ENCODE measurements at places on chromosomes 5 and 9.
A peak's percentile ranks its signal among the peaks of the same experiment; 100 is the strongest.

- no peak for DNase-seq
Observed at GRCh38 chr5:108919591-108920326, 172.1 kb downstream of the FER start.

DNA sequence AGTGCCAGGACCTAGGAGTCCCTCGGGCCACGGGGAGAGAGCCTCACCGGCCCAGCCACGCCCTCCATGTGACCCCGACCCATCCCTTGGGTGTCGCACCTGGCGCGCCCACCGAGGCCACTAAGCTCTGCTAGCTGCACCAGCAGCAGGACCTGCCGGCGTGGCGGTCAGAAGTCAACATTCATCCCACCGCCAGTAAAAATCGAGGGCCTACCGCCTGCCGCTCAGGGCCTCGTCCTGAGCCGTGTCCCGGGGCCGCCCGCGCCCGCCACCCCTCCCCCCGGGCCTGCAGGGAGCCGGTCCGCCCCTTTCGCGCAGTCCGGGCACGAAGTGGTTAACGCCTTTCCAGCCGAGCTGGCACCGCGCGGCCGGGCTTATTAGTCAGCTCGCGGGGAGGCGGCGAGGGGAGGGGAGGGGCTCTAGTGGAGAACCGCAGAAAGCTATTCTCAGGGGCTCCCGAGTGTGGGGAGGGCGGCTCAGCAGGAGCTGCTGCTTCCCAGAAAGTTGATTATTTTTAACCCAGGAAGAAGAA is 124.4 kb downstream of the C9orf50 start:
- peak; percentile 91 for DNase-seq

- DNase-seq = no peak
Observed at GRCh38 chr5:135324897-135325650, 74.0 kb downstream of the MACROH2A1 start.

GRCh38 chr5:59790376-59790775 is 103.2 kb downstream of the PDE4D start:
- no peak for DNase-seq

DNA sequence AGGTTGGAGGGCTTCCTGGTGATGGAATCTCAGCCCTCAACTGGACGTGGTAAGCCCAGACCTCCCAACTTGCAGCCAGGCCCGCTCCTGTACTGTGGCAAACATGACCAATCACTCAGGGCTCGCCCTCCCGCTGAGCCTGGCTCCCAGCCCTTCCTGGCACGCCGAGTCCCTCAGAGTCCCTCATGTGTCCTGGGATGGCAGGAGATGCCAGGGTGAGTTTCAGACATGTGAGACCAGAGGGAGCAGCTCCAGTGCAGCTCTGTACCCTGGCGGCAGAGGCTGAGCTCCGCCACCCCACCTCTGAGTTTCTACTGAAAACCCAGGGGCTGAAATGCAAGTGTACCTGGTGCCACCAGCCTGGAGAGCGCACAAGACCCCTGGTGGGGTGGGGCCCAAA is 42.0 kb upstream of the RXRA start:
- DNase-seq = no peak

- no peak for DNase-seq
Observed at GRCh38 chr9:124003636-124004349, 7.8 kb upstream of the LHX2 start.

DNA sequence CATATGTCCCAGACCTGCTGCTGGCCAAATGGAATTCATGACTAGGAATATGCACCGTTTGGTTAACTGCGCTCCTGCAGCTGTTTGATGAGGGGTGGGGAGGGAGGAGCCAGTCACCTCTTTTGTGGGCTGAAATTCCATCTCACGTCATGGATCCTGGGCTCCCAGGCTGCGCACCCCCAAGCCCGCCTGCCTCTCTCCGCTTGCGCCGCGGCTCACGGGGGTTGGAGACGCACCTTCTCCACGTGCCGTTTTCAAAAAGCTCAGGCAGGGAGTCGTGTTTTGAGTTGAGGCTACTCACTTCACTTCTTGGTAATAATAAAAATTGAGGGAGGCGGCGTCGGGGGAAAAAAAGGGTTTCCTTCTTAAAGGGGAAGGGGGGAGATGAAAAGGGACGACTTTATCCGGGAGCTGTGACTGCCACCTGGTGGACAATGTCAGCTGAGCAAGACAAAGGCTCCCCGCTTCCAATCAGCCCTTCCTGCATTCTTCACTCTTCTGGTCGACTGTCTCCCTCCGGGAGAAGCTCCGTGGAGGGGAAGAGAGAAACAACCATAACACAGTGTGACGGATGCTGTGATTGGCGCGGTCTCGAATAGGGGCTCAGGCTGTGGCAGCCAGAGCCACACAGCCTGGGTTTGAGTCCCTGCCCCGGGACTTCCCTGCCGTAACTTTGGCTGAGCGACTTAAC is 15.9 kb upstream of the C5orf47 start:
- peak; percentile 61 for DNase-seq

DNA sequence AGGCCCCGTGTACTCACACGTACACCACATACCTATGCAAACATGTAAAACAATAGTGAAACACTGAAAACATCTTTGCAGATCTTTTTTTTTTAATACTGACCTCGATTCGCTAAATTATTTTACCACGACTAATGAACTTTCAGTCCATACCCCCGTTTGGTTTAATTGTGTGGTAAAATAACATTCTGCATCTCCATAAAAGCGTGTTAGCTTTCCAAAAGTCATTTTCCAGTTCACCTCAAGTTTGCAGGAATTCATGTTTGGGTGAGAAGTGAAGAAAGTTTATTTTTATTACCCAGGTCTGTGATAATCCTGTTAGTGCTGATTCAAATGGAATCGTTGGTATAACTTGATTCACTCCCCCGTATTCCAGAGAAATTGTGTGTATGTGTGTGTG is 652 bp downstream of the ARSK start:
- no peak for DNase-seq

DNA sequence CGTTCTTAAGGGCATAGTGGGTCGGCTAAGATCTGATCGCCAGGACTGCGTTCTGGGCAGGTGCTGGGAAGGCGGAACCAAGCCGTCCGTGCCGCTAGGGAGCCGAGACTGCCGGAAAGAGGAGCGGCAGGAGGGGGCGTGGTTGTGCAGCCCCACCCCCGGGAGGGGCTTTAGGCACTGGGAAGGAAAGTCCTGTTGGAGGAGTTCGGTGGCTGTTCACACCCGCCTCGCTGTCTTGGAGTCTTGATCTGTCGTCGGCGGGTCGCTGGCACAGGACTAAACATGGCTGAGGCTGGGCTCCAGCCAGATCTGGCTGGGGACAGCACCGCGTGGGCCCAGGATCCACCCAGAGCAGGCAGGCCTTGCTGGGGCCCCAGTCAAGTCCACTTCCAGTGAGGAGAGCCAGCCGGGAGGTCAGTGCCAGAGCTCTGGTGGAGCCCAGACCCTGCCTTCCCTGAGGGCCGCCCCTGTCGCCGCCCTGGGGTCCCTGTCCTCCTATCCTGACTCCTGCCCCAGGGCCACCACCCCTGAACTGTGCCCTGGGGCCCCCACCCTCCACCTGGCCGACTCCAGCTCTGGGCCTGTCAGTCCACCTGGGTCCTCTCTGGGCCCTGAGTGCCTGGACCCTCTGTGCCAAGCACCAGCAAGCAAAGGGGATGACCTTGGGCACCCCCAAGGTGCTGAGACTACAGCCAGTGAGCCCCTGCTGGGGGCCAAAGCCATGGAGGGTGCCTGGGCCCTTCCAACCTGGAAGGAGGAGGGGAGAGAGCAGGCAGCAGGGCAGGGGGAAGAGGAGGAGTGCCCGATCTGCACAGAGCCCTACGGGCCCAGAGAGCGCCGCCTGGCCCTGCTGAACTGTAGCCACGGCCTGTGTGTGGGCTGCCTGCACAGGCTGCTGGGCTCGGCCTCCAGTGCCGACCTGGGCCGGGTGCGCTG is 4.5 kb downstream of the RNF208 start:
- no peak for DNase-seq

DNA sequence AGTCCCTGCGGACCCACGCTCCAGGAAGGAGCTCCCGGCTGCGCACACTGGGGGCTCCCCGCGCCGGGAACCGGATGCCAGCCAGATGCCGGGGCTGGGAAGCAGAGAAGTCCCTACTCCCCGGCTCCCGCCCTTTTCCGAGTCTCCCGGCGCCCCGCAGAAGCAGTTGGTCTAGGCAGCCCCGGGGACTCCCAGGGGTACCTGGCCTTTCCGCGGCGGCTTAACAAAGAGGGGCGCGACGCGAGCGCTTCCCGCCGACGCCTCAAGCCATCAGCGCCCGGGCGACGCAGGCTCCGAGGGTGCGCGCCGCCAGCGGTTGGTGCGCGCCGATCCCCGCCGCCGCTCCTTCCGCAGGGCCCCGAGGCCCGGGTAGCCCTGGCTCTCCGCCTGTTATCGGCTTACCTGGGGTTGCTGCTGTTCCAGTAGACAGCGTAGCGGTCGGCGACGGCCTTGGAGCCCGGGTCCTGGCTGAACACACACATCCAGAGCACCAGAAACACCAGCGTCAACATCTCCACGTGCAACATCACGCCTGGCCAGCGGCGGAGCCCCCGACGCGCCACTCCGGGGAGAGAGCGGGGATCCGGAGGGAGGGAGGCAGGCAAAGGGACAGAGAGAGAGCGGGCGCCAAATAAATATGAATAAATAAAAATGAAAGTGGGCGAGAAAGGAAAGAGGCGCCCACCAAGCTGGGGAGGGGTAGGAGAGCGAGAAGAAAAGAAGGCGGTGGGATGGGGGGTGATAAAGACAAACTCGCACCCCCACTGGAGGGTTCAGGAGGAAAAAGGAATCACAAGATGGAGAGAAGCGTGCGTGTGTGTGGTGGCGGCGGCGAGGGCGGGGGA is 428 bp downstream of the EFNA5 start:
- DNase-seq = peak; percentile 28

GRCh38 chr9:131961496-131961880 is 118.2 kb downstream of the MED27 start:
- DNase-seq = no peak

GRCh38 chr9:649128-650074 is 192.1 kb upstream of the DMRT1 start:
- no peak for DNase-seq

DNA sequence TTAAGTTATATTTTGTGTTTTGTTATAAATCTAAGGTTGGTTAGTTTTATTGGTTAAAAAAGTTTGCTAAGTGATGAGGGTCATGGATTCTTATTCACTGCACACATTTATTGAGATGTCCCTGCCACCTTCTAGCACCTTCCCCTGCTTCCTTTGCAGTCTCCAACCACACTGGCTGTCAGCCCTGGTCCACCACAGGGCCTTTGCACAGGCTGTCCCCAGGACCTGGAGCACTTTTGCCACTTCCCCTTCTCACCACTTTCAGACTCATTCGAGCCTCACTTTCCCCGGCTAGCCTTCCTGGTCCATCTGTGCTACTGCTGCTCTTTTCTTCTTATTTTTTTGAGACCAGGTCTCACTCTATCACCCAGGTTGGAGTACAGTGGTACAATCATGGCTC is 45.3 kb downstream of the ARHGAP26 start:
- DNase-seq = no peak

- no peak for DNase-seq
Observed at GRCh38 chr9:97559111-97559514, 57.6 kb downstream of the TMOD1 start.

DNA sequence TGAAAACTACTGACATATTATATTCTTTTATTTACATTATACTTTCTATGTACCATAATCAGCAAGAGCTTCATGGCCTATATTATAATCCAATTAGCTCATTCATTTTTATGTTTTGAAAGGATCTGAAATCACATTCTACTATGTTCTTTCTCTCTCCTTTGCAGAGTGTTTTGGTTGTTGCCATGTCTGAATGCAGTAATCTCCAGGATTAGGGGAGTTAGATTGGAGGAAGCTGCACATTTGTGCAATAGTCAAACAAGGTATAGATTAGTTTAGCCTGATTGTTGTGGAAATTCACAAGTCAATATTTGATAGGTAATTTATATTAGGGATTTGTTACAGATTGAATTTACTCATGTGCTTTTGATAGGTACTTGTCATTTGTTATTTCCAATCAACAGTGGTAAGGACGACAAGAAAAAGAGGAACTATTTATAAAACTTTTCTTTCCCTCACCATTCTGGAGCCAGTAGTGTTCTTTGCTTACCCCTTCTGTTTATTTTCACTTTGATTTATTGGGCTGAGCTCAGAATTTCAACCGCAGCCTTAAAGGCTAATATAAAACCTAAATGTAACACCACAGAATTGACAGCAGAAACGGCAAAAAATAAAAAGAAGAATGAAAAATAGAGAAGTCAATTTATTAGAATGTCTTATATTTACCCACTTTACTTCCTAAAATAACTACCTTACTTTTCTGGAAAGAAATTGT is 597.0 kb downstream of the CHSY3 start:
- DNase-seq = no peak

GRCh38 chr5:66242050-66242715 is 98.1 kb downstream of the SREK1 start:
- no peak for DNase-seq

- no peak for DNase-seq
Observed at GRCh38 chr5:116046261-116046660, 14.0 kb downstream of the ARL14EPL start.

DNA sequence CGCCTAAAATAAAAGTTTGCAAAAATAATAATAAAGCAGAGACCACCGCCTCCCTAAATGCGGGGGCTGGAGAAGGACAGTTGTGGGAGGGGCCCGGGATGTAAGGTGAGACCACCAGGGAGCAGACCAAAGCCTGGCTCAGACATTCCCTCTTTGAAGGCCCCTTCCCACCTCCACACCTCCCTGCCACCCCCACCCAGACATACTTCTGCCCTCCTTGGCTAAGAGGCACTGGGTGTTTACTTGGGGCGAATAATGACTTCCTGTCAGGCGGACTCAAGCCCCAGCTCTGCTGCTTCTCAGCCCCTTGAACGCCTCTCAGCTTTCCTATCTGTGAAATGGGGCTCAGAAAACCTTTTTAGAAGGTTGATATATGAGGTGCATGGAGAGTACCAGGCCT is 58.8 kb upstream of the GGTA1 start:
- no peak for DNase-seq

- DNase-seq = no peak
Observed at GRCh38 chr9:21434202-21435014, 5.8 kb upstream of the IFNA1 start.

GRCh38 chr9:36521148-36521547 is 51.5 kb upstream of the MELK start:
- no peak for DNase-seq

- DNase-seq = no peak
Observed at GRCh38 chr9:68780380-68780712, 75.3 kb downstream of the PIP5K1B start.

GRCh38 chr5:417301-418161 is 25.4 kb upstream of the EXOC3 start:
- no peak for DNase-seq

GRCh38 chr5:170296036-170296934 is 1.3 kb downstream of the LCP2 start:
- DNase-seq = no peak

DNA sequence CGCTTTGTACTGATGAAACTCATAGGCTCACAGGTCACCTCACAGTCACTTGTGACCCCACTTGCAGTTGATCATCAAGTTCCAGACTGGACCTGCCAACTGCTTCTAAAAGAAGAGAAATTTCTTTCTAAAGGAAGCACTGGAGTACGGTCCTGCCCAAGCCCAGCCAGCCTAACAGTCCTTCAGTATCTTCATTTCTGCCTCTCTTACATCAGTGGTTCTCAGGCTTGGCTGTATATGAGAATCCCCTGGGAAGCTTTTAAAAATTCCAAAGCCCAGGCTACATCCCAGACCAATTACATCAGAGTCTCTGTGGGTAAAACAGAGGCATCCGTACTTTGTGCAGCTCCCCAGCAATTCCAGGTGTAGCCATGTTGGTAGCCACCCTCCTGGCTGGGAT is 282.1 kb downstream of the NFIB start:
- DNase-seq = no peak
